ENCODE measurements at places on chromosomes 11 and 22.

DNA sequence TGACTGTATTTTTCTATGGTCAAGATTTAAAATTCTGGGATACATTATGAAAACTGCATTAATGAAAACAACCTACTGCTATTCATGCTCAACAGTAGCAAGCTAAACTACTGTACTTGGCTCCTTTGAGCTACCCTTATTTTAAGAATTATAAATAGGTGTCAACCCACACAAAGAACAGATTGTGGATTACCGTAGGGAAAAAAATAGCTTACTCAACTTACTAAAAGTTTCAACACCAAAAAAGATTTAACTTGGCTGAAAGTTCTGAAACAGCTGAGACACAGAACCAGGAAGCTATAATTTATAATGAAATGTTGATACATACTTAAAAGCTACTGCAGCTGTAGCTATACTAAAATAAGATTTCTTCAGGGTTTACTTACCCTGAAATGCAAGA is 10.1 kb downstream of the LIN7C start:
- DNase-seq, result no peak

- no peak for DNase-seq
These were observed 205.1 kb downstream of the NXPE2 start for GRCh38 chr11:114883472-114883871.

DNA sequence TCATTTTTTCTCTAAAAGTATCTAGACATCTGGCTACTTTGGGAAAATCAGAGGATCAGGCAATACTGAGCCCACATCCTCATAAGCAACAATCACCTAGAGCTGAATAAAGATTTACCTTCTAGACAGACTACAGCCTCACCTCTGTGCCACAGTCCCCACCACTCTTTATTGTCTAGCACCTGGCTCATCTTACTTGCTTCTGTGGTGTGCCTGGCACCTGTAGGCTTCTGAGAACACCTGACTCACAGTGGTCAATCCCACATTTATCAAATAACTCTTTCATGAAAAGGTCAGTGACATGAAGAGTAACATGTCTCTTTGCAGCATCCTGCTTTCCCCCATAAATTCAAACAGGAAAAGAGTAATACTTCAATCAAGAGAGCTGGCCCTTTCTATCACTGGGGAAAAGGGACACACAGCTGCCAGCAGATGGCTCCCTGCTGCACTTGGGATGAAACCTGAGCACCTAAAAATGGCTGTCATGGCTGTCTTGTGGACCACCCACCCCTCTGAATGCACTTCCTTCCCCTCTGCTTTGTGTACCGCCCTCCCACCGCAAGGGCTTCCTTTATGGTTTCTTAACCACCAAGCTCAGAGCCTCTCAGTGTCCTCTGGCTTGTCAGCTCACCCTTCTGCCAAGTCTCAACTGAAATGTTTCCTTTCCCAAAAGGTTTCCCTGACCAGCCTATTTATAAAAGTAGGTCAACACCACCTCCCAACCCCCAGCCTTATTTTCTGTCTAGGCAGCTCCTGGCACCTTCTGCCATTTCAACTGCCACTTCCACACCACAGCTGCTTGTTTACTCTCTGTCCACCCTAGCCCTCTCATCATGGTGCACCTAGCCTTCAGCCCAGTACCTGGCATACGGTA is 9.3 kb downstream of the TFIP11 start:
- DNase-seq, result peak; percentile 15

GRCh38 chr11:1163911-1164735 is 6.4 kb downstream of the MUC5AC start:
- no peak for DNase-seq

DNA sequence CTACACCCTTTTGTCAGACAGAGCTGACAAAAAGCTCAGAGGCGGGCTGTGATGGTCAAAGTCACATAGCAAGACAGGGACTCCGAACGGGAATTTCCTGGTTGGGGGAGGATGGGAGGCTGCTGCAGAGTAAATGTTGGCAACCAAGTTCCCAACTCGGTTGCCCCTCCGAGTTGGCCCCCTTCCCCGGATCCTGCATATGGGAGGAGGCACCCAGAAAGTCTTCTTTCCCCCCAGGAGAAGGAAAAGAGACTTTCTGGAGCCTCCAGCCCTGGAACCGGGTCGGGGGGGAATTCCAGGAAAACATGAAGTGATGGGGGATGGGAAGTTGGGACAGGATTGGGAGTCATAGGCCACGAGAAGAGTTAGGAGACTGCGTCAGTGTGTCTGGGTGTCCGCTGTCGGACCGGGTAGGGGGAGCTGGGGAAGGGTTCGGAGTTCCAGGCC is 614 bp downstream of the SELENOM start:
- DNase-seq, result no peak

DNA sequence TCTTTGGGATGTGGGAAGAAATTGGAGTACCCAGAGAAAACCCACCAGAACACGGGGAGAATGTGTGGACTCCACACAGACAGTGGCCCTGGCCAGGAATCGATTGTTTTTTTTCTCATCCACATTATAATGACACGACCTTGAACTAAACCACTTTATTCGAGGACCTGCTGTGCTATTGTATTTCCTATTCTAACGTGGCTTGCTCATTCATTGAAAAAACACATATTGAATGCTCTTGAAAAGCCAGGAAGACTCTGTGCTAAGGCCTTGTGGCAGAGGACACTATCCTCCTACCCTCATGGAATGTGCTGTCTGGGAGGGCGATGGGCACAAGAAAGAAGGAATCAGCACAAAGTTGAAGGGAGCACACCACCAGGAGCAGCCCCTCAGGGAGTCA is 9.1 kb upstream of the SREBF2 start:
- no peak for DNase-seq

GRCh38 chr11:16841984-16842383 is 103.5 kb downstream of the C11orf58 start:
- no peak for DNase-seq

- no peak for DNase-seq
These were observed at the start of gene ANO5 for GRCh38 chr11:22192642-22193347. Gene ANO5 (plus strand): TSS chr11:22193085. CDS start chr11:22193493, 408 bp downstream.

GRCh38 chr11:18468961-18469360 is 13.3 kb downstream of the LDHAL6A start:
- DNase-seq, result no peak

DNA sequence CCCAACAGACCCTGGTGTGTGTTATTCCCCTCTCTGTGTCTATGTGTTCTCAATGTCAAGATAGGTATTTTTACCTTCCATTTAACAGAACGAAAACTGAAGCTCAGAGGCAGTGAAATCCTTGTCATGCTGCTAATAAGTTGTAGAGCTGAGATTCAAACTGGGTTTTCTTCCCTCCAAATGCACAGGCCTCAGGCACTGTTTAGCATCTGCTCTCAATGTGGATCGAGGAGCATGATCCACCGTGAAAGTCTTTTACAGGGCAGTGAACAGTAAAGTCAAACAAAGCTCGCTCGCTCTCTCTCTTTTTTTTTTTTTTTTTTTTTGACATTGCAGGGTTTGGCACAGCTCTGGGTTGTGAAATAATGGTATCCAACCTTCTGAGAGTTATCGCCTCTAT is 401.0 kb upstream of the SYN3 start:
- DNase-seq, result no peak

DNA sequence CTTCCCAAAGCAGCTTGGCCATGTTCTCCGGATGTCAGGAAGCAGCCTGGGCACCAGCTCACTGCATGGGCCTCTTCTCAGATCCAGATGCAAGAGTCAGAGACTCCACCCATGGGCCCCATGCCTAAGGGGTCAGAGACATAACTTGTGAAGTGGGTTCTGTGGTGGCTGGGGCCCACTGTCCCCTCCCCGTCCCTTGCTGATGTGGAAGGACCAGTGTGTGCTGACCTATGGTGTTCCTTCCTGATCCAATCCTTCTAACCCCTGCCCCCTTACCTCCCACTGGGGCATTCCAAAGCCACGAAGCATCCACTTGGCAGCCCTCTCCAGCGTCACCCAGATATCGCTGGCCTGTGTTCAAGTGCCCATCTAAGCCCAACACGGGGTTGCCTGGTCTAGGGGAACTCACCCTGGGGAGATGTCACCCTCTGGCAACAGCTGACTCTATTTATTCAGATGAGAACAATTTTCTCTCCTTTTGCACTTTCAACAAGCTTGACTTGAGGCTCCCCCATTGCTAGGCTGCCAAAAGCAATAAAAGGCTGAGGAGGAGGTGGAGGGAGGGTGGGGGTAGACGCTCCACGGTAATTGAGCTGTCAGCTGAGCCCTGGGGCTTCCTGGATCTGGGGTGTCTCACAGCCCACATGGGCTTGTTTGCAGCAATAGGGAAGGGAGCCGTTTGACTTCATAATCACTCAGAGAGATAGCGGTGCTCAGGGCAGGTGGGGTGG is 158.5 kb downstream of the ADAMTS15 start:
- no peak for DNase-seq

DNA sequence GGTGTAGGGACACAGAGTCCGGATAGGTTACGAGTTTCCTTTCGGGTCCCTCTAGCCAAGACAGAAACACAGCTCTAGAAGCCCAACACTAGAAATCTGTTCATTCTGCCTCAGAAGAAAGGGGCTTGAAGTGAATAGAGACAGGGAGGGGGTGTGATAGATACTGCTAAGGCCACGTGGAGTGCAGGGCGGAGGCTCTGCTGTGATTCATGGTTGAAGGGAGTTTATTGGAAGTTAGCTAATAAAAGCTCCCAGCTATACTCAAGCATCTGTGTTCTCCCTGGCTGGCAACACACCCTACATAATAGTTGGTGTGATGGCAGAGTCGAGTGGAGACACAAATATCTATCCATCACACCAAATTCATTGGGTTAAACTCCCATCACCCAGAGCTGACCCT is 337.4 kb downstream of the CADM1 start:
- DNase-seq, result no peak

GRCh38 chr22:47372596-47373385 is 610.3 kb downstream of the TBC1D22A start:
- DNase-seq, result no peak

- DNase-seq, result no peak
These were observed 1.9 kb upstream of the MOGAT2 start for GRCh38 chr11:75715688-75716087.

GRCh38 chr11:69018924-69019323 is 5.9 kb upstream of the MRGPRF start:
- DNase-seq, result no peak

- no peak for DNase-seq
These were observed 38.3 kb downstream of the TBX1 start for GRCh38 chr22:19798891-19799293.

GRCh38 chr22:20223421-20224255 is 44.5 kb downstream of the RTN4R start:
- no peak for DNase-seq

DNA sequence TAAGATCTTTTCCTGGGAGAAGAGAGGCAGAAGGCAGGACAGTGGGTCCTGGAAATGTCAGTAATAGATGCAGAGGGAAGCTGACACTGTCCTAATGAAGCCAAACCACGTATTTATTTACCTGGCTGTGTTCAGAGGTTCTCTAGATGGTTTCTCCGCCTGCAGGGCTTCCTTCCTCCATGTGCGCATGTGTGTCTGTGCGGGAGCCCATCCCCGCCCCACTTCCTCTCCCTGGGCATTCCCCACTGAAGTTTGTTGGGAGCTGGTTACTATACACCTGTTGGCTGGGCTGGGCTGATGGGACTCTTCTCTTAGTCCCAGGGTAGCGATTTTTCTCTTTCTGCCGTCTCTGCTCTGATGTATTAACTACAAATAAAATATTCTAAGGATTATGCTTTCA is 204.9 kb upstream of the TBCEL start:
- no peak for DNase-seq

DNA sequence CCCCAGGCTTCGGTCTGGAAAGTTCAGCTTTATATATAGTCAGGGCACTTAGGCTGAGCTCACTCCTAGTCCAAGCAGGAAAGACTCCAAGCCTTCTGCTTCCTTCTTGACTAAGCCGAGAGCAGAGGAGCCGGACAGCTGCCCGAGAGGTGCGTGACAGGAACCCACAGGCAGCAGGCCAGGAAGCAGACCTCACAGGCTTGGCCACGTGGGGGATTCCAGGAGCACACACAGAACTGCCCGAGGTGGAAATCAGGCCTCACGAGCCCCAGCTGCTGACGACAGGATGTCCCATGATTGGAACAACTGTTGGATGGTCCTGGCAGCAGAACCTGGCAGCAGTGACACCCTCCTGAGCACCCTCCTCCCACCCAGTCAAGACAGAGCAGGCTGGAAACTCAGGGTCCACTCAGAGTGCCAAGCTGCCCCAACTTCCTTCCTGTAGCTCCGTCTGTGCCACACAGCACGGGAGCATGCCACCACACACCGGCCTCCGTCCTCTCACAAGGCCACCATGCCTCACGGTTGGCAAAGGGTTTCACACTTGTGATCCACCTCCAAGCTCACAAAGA is 5.4 kb downstream of the PLA2G6 start:
- peak; percentile 8 for DNase-seq

DNA sequence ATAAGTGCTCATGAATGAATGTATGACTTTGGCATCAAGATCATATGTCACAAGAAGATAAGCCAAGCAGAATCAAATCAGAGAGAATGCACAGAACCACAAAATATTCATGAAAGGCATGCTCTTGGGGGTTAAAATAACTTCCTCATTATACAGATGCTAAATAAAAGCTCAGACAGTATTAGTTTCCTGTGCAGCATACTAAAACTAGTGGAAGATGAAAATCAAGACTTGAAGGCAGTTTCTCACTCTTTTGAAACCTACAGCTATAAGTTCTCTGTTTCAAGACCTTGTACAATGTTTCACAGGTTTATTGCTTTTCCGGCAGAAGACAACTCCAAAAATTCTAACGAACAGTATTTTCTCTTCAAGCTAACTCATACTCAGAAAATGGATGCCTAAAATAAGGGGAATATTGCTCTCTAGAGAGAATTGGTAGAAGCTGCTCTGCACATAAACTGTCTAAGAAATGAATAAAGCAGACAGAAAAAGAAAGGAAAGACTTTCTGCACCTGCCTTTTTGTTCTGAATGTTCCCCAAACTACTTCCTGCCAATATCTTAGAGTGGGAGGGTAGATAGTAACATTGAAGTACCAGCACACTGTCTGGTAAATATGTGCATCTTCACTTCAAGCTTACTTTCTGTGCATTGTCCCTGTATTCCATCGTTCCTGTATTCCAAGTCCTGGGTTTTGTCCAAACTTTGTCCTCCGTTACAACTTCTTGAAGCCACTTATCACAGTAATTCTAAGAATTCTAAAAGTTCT is 639.4 kb upstream of the FAT3 start:
- no peak for DNase-seq

DNA sequence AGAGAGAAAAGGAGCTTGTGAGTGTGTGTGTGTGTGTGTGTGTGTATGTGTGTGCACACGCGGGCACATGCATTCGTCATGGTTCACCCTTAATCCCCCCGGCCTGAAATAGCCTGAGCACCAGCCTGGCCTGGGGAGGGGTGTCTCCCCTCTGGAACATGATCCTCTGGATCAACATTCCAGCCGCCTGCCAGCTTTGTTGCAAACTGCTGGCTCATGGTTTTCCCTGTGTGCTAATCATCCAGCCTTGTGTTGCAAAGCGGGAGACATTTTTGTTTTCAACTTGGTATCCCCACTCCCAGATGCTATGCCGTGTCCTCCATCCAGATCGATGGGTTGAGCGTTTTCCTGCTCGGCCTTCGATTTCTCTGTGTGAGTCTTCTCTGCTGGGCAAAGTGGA is 94.3 kb downstream of the FEZ1 start:
- no peak for DNase-seq
